ENCODE measurements at places on chromosomes 3 and 15.

- DNase-seq: no peak
Measured at GRCh38 chr15:45376967-45377608, 1.3 kb downstream of the GATM start.

GRCh38 chr15:88828791-88829190 is 25.6 kb downstream of the ACAN start:
- DNase-seq: no peak

- no peak for DNase-seq
Measured at GRCh38 chr3:134077649-134078161, 48.0 kb upstream of the SLCO2A1 start.

GRCh38 chr3:183692436-183692835 is 5.2 kb upstream of the YEATS2 start:
- DNase-seq: no peak

DNA sequence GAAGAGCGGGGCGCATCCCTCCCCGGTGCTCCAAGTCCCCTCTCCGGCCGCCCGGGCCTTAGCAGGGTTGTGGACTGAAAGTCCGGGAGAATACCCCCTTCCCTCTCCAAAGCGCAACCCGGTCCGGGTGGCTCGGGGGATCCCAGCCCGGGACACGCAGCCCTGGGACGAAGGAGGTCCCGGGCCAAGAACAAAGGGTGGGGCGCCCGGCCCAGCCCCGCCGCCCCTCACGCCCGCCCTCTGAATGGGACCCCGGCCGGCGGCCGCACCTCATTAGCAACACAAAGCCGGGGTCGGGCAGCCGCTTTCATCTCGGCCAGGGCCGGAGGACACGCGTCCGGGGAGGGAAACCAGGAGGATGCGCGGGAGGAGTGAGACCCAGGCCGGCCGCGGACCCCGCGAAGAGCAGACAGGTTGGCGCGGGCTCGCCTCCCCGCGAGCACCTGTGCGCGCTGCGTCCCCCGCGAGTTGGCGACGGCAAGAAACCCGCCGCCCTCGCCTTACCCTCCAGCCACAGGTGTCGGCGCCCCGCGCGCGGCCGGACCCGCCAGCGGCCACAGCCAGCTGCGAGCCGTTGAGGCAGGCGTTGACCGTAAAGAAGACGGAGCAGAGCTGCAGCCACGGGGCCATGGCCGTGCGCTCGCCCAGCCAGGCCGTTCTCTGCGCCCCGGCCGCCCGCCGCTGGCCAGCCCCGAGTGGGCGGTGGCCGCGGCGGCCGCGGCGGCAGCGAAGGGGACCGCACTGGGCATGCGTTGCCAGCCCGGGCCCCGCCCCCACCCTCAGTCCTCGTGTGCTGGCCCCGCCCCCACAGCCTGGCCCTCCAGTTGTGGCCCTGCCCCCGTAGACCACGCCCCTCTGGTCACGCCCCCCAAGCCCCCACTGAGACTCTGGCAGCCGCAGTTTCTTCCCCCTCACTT is at the start of gene IL17RD:
Gene IL17RD, minus strand, starts transcription at position 697 of the 917 bp plus-strand sequence. Its CDS starts 67 bp downstream, at position 630.
- DNase-seq: peak; percentile 39

GRCh38 chr3:155919728-155920127 is 49.3 kb downstream of the GMPS start:
- DNase-seq: no peak

DNA sequence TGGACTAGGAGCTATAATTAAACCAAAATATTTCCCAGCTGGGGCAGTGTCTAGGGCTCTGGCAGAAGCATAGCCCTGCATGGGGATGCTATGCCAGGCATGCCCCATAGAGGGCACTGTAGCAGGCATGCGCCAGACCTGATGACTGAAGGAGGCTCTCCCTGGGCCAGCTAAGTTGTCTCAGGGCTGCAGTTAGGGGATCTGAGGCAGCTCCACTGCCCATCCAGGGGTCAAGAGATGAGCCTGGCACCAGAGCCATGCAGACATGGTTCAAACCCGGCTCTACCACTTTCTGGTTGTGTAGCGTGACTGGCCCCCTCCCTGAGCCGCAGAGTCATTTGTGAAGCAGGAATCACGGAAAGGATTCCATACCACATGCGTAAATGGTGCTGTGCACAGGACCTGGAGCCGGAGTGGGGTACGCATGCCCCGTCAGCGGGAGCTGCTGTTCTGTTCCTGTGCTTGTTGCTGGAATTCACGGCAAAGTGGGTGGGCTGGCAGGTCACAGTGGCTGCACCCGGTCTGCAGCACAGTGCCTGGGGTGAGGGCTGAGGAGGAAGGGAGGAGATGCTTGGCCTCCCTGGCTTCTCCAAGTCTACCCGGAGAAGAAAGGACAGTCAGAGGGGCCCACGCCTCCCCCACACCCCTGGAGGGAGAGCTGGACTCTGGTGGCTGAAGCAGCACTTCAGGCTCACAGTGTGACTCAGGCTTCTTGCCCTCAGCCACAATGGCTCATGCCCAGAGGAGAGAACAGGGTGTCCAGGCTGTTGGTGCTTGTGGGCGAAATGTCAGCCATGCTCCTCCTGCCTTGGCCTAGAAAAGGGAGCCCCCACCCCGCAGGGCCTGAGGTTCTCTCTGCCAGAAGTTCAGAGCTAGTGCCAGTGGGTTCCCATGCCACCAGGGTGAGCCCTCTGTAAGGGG is 43.1 kb downstream of the DNASE1L3 start:
- DNase-seq: peak; percentile 17

DNA sequence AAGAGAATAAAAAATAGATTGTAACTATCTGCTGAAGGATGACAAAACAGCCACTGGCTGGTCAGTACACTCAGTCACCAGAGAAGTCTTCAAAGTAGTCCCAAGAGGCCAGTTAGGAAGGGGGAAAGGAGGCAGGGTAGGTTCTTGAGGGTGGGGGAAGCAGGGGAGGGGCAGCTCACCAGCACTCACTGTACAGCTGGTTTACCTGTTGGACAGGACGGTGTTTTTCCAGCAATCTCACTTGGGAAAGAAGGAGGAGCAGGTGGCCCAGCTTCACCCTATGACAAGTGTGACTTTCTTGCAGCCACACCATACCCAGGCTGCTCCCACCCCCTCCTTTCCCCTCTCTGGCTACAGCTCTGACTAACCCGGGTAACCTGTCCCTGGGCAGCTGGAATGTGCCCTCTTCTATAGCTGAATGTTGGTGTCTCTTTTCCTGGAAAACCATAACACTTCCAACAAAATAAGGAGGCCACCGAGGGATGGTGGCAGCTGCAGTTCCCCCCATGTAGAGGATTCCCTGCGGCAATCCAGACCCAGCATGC is 203.4 kb upstream of the NSMCE3 start:
- no peak for DNase-seq

DNA sequence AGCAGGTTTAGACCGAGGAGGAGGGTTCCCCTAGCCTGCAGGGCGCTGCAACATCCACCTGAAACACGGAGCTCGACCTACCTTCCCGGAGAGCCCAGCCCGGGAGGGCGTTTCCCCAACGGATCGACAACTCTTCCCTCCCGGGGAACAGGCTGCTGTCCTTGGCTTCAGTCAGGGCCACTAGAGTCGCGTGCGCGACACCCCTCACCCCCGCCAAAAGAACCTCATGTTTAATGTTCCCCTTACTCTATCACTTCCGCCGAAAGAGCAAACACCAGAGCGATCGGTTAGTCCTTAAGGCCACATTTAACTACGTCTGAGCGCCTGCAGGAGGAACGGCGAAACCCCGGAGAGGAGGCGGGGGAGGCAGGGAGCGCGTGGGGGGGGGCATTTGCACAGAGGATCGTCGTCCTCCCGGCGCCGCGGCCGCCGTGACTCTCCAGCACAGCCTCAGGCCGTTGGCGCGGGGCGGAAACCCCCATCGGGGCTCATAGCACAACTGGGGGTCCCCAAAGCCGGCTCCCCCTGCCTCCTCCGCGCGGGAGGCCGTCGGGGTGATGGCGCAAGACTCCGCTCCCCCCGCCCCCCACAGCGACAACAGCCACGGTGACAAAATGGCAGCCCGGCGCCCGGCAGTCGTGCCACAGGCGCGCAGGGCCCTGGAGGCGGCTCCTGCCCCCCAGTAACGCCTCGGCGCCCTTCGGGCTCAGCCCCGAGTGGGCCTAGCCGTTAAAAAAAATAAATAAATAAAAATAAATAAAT is 3.2 kb downstream of the ANP32A start:
- peak; percentile 81 for DNase-seq

- DNase-seq: no peak
Measured at GRCh38 chr3:61589856-61590255, 28.5 kb downstream of the PTPRG start.

DNA sequence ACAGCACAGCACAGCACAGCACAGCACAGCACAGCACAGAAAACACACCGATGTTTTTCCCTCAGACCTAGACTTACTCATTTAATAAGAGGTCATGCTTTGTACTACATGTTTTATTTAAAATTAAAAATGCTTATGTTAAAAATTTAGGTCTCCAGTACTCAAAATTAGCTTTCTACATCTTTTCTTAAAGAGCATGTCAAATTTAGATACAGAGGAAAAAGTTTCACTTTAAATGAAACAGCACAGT is 78.7 kb downstream of the CHAC1 start:
- no peak for DNase-seq

GRCh38 chr3:42652251-42652610 is 1.3 kb upstream of the ZBTB47 start:
- no peak for DNase-seq

- DNase-seq: no peak
Measured at GRCh38 chr3:41102750-41103149, 96.6 kb upstream of the CTNNB1 start.

DNA sequence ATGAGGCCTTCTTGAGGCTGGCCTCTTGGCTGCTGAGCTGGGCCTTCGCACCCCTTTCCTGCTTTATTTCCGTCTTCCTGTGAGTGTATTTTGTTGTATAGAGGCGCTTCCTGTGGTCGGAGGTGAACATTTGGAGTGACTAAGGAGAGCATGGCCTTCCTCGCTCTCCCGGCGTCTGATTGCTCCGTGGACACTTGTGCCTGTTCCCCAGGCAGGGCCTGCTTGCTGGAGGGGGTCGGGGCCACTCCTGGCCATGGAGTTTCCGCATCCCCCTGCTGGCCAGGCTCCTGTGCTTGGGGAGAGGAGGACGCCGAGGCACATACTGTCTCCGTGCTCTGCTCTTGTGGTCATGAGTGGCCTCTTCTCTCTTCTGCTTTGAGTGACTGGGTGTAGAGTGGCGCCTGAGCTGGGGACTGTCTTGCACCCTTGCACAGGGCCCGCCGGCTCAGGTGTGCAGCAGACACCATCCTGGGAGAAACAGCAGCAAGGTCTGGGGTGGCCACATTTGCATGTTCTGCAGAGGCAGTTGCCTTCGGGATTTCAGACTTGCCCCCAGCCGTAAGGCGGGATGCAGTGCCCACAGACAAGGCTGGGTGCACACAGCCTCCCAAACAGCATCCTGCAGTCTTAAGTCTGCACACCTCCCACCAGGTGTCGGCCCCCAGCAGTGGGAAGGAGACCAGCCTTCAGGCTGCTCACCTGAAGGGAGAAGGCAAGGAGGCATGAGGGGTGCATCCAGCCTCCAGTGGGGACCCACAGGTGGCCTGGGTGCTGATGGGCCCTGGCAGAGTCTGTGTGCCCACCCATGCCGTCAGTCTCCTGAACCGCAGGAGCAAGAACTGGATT is 16.4 kb downstream of the KLF13 start:
- DNase-seq: no peak

DNA sequence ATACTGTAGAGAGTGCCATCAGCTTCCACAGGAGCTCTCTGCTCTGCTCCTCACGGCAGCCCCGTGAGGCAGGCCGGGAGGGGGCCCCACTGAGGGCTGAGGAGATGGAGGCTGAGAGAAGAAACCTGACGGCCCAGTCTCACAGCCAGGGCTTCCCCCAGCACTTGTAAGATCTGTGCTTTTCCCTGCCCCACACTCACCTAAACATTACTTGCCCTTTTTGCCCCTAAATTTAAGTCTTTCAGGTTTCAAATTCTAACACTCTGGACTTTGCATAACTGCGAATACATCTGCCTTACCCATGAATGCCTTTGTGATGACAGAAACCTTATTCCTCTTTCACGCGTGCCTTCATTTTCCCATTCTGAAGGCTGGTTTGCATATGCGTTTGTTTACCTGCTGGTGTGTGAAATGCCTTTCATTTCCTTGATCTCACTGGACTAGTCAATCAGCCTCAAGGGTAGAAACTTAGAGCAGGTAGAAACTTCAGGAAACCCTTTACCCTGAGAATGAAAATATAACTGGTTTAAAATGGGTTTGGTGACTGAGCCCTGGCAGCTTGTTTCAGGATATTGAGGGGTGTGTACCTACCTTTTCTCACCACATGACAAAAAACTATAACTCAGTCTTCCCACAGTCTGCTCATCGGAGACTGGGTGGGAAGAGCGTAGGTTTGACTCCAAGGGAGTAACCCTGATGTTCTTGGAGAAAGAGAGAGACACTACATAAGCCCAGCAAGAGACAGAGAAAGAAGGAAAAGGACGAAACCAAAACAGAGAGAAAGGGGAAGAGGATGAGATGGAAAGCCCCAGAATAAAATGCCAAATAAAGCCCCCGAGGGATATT is 20.1 kb downstream of the SLC12A8 start:
- DNase-seq: no peak

GRCh38 chr3:47594792-47595191 is 16.1 kb upstream of the CSPG5 start:
- no peak for DNase-seq

- peak; percentile 53 for DNase-seq
Measured at GRCh38 chr3:108125550-108126071, 34.8 kb upstream of the CD47 start.

- DNase-seq: no peak
Measured at GRCh38 chr3:175073219-175073905, 214.2 kb downstream of the NAALADL2 start.

- DNase-seq: no peak
Measured at GRCh38 chr3:152172460-152172859, 96.3 kb upstream of the MBNL1 start.

DNA sequence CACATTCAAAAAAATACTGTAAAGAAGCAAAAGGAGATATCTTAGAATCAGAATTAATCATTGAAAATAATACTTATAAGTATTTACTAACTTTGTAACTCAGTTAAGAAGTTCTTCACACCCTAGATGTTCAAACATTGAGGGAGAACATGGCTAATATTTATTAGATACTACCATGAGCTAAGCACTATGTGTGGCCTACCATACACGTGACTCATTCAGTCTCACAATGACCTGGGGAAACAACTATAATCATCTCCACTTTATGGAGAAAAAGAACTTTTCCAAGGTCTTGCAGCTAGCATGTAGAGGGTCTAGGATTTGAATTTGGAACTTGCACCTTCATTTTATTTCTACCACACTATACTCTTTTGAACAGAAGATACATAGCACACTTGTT is 361.9 kb upstream of the CFAP20DC start:
- DNase-seq: no peak

- DNase-seq: no peak
Measured at GRCh38 chr15:85607842-85608241, 186.9 kb downstream of the KLHL25 start.

GRCh38 chr15:42344763-42345162 is 14.5 kb upstream of the CAPN3 start:
- DNase-seq: no peak
